Endodermal cell (in vitro differentiated cells): ENCODE measurements at places on chromosomes 1 and 21.
A peak's percentile ranks its signal among the peaks of the same experiment; 100 is the strongest.

DNA sequence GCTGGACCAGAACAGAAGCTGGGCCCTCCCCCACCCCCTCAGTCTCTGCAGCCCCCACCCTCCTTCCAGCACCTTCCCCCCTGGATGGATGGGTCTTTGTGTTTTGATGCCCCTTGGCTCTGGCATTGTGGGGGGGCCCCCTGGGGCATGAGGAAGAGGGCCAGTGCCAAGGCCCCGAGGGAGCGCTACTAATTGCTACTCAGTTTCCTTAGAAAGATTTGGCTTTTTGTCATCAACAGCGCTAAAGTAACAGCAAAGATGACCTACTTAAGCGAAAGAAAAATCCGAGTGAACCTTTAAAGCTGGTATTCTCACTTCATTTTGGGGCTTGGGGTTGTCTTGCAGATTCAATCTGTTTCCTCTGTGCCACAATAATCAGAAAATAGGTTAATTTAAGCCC, 63.5 kb downstream of the SKI start:
- DNase-seq, result no peak

DNA sequence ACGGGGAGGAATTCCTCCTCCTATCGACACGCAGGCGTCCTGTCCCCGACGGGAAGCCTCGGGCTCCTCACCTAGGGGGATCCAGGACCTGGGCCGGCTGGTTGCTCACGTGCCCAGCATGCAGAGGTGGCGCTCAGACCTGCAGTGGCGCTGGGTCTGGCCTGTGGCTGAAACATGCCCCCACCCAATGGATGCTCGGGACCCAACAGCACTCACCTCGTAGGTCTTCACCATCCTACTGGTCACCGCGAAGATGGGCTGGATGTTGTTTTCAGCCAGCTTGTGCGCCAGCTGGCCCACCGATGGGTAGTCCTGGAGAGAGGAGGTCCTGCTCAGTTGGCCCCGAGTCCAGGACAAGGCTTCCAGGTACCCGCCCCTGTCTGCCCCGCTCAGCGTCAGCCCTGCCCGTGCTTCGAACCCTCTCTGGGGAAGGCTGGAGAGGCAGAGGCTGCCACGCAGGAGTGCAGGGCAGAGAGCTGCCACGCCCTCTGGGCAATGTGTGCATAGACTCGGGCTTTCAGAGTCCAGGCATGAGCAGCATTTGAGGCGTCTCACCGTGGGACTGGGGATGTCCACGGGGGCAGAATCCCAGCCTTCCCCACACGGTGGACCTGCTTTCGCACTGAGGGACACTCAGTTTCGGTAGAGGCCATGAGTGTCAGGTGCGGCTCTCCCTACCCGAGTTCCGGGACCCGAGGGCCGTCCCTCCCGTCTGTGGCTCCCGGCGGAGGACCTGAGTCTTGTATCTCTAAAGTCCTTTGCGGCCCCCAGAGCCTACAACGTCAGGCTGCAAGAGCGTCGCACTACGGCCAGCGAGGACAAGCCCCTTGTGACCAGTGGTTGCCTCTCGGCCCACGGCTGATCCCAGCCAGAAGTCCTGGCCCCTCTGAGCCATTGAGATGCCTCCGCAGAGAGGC, 21.6 kb downstream of the ITGB2 start:
- DNase-seq, result no peak

DNA sequence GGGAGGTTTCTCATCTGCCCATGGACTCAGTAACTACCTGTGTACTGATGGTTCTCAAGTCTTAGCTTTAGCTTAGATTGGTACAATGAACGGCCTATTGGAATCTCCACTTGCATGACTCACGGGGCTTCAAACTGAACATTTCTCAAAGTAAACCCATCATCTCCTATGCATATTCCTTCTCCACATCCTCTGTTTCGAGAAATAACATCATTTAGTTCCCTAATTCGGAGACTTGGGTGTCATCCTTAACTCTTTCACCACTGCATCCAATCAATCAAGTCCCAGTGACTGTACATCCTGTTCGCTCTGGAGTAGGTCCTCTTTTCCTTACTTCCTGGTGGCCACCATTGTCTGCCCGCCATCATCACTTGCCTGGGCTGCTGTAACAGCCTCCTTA, 55.8 kb downstream of the LGR6 start:
- DNase-seq, result peak; percentile 25

GRCh38 chr1:22018583-22019559, 17.4 kb downstream of the CELA3A start:
- DNase-seq, result no peak

- DNase-seq, result no peak
These were observed 58.4 kb upstream of the LGALS8 start for GRCh38 chr1:236465231-236465958.

DNA sequence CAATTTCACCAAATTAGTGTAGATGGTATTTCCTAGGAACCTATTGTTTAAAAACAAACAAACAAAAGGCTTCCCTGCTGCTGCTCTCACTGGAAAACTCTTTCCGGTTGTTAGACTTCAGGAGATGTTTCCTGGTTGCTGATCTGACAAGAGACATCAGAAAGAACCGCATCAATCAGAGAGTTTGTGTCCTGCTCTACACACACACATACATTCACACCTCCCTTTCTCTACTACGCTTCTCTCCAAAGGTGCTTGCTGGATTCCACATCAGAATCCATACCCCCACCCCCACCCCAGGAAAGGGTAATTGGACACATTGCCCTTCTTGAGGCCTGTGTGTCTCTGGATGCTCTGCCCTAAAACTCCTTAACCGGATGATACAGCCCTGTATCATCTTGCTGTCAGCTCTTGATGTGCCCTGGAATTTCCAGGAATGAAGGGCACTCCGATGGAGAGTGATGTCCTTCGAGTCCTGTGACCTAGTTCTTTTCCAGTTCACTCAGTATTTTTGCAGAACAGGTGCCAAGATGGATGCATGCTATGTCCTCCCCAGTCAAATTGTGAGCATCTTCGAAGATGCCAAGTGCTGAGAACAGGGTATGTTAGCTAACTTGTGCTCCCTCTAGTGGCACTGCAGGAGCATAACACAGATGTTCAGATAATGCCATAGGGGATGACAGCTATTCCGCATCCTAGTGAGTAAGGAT, 113.7 kb upstream of the SLC35F3 start:
- peak; percentile 55 for DNase-seq

- no peak for DNase-seq
These were observed 141.4 kb upstream of the ZNHIT6 start for GRCh38 chr1:85849660-85850059.

GRCh38 chr21:34732388-34732821, 63.6 kb downstream of the CLIC6 start:
- DNase-seq, result no peak

GRCh38 chr1:106637566-106637965, 418.9 kb upstream of the PRMT6 start:
- no peak for DNase-seq

GRCh38 chr1:209648931-209649776, 3.1 kb downstream of the LAMB3 start:
- DNase-seq, result no peak

DNA sequence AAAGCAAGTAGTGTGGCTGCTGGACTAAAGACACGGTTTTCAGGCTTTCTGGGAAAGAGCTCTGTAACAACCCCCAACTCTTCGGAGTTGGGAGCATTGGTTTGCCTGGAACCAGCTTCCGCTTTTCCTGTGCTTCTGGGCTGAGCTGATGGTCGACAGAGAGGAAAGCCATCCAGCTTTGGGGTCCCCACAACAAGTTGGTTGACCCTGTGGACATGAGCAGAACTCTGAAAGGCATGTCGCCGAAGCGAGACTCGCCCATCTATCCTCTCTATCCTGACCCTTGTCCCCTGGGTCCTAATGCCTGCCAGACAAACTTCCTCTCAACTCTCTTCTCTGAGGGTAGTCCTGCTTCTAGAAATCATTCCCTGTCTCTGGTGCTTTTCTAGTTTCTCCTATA, 31.9 kb upstream of the FCGR2A start:
- DNase-seq, result peak; percentile 81

DNA sequence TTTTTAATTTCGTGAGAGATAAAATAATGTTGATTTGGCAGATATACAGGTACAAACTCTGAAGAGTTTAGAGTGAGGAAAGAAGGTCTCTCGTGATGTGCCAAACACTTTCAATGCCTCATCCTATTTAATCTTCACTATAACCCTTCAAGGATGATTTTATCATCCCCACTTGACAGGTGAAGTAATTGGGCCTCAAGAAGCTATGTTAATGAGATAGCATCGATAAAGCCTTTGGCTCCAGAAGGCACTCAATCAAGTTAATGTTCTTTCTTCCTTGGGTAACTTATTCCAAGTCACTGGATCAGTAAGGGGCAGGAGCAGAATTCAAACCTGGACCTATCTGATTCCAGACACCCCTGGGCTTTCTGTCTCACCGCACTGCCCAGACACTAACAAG, 7.2 kb downstream of the LMOD1 start:
- no peak for DNase-seq

- peak; percentile 91 for DNase-seq
These were observed 2.7 kb downstream of the DENND2D start for GRCh38 chr1:111197598-111198284.

- DNase-seq, result no peak
These were observed 83.6 kb downstream of the MRPS6 start for GRCh38 chr21:34156957-34157356.

DNA sequence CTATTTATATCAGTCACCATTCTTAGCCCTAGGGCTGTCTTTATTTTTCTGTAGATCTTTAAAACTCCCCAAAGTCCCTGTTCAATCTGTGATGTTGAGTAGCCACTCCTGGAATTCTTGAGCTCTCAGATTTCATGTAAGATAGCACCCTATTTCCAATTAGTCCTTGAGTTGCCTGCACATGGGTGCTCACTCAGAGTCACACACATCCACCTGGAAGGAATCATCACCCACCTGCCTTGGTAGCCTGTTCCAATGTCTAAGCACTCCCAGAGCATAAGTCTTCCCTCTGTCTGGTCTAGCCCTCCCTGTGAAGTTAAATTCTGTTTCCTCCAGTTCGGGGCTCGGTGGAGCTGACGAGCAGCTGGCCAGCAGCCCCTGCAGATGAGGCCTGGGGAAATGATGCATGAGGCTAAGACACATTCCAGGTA, 14.7 kb upstream of the ATF3 start:
- no peak for DNase-seq

DNA sequence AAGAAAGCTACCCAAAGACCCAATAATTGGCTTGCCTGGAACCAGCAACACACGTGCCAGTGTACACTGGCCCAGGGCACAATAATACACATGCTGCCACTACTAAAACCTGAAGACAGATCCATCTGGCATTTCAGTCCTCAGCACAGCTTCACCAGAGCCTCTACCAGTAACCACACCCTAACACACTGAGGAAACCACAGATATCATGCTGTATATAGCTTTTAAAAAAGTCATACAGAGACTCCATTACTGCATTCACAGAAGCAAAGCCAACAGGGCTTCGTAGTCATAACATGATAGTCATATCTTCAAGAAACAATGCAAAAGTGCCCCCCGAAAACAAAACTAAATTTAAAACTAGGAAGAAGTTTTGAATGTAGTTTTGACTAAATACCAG, 40.6 kb upstream of the NEGR1 start:
- DNase-seq, result no peak

- no peak for DNase-seq
These were observed 14.0 kb downstream of the RUNX1 start for GRCh38 chr21:35035116-35035515.

- peak; percentile 92 for DNase-seq
These were observed 9.1 kb downstream of the TTC22 start for GRCh38 chr1:54791880-54792522.

DNA sequence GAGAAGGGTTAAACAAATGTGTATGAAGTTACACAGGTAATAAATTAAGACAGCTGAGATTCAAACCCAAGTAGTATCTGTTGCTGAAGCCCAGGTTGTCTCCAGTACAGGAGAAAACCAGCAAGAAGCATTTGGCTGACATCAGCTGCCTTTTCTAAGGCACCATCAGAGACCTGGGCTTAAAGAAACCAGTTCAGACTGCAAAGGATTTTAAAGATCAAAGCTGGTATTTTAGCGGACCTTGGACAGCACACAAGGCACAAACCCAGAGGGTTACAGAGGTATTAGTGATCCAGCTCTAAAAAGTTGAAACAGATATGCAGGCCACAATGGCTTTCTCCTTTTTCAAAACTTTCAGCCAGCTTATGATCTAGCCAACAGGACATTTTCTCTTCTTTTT, 23.4 kb downstream of the BEND5 start:
- no peak for DNase-seq

GRCh38 chr1:32773018-32773763, 44.0 kb downstream of the YARS1 start:
- peak; percentile 95 for DNase-seq

DNA sequence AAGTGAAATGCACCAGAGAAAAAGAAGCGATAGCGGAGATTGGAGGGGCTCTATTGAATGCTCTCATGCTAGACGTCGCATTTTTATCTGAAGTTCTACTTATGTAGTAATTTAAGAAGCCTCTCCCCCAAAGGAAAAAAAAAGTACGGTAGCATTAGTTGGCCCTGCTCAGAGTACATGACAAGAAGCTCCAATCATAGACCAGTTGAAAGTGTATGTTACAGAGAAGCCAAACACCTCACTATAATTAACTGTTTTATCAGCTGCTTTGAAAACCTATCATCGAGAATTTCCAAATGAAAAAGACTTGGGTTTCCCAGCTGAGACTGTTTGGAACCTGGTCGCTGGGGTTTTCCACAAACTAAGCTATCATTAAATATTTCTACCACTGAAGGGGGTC, 19.6 kb upstream of the OVAAL start:
- no peak for DNase-seq

DNA sequence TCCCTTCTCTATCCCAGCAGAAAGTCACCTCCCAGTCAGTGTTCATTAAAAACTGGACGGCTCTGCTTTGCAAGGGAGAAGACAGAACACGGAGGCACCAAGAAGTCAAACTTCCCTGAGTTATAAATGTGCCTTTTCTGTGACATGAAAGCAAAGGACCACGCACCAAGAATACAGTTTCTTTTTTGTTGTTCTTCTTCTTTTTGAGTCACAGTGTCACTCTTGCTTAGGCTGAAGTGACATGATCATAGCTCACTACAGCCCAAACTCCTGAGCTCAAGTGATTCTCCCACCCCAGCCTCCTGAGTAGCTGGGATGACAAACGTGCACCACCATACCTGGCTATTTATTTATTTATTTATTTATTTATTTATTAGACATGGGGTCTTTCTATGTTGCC, 22.7 kb downstream of the GLUL start:
- no peak for DNase-seq

- no peak for DNase-seq
These were observed 183.2 kb downstream of the GRIK3 start for GRCh38 chr1:36851087-36851486.

DNA sequence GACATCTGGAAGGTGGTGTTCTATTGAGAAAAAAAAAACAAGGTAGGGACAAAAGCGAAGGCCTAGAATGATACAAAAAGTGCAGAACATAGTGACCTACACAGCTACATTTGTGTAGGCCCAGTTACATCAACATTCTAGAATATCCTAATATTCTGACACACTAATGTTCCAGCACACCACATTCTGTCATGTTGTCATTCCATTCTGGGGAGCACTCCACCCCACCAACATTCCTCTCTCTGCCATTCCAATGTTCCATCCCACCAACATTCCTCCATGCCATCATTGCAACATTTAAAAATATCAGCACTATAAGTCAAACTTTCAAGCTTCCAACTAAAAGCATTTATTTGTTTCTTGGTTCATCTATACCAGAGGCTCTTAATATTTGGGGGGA, 28.5 kb downstream of the COA7 start:
- no peak for DNase-seq
